ENCODE measurements at places on chromosomes 2 and 18. TPM values are rescaled to one million over a fixed set of nuclear protein-coding genes. Genes with fewer than 3 reads are reported as not detected.

The MXD1 gene
- polyA plus RNA-seq: 40.6 TPM

DNA sequence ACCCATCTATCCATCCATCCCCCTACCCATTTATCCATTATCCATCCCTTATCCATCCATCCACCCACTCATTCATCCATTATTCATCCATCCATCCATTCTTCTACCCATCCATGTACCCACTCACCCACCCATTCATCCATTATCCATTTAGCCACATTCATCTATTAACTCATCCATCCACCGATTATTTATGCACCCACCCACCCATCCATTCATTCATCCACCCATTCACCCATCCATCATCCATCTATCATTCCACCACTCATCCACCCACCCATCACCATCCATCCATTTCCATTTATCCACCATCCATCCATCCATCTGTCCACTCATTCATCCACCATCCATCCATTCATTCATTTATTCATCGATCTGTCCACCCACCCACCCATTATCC, 137.4 kb upstream of the CTDP1 start:
- H3K4me1 ChIP-seq: no peaks in the 10 kb centered on the region
- no peak overlapping the region for H3K27ac ChIP-seq
- no peak for DNase-seq
- no peak overlapping the region for H3K4me3 ChIP-seq
- H3K27me3 ChIP-seq: no peaks in the 10 kb centered on the region

- no peaks in the 10 kb centered on the region for H3K36me3 ChIP-seq
- DNase-seq: no peak
- peaks cover 11% of the 10 kb centered on the region for H3K27me3 ChIP-seq
Measured at GRCh38 chr2:217218269-217219163, 358.7 kb upstream of the TNP1 start.

The RAPH1 gene
- polyA plus RNA-seq: 0.13 TPM

DNA sequence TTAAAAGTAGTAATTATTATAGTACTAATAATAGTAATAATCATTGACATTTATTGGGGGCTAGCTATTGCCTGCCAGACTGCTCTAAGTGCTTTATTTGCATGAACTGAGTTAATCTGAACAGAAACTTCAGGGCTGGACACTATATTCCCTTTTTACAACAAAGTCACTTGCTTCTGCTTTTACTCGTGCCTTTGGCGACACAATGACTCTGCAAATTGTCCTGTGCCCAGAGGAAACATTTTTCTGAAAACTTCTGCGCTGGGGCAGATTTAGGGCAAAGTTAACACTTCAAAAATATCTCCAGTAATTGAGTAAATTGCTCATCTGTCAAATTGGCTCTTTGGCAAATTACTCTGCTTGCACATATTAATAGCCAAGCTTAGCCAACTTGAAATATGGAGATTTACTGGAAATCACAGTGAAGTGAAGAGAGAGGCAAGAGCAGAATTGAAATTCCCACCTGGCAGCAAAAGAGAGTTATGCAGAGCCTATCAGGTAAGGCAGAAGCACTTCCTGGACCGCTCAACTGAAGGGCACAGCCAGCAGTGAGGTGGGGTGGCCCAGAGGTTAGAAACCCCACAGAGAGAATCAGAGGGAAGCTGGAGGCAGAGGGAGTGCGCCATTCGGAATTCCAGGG, 36.3 kb downstream of the BMP10 start:
- H3K27me3 ChIP-seq: no peaks in the 10 kb centered on the region
- DNase-seq: no peak
- H3K4me3 ChIP-seq: no peak overlapping the region
- H3K4me1 ChIP-seq: peaks cover 60% of the 10 kb centered on the region
- no peaks in the 10 kb centered on the region for H3K36me3 ChIP-seq

The COL3A1 gene
- polyA plus RNA-seq: not detected

GRCh38 chr2:108129636-108130035, 110.1 kb upstream of the SULT1C3 start:
- H3K4me1 ChIP-seq: no peaks in the 10 kb centered on the region
- H3K36me3 ChIP-seq: no peaks in the 10 kb centered on the region
- no peak overlapping the region for H3K4me3 ChIP-seq

- H3K4me1 ChIP-seq: peaks cover 3% of the 10 kb centered on the region
- no peak for DNase-seq
- no peak overlapping the region for H3K27ac ChIP-seq
- no peaks in the 10 kb centered on the region for H3K36me3 ChIP-seq
- no peak overlapping the region for H3K4me3 ChIP-seq
Measured at GRCh38 chr2:168231609-168232241, 15.7 kb downstream of the STK39 start.

The MEP1B gene
- 0.13 TPM for polyA plus RNA-seq

GRCh38 chr2:47054868-47055267, 100.2 kb downstream of the STPG4 start:
- H3K27ac ChIP-seq: peak overlapping the region; percentile 86
- H3K36me3 ChIP-seq: peaks cover 72% of the 10 kb centered on the region

DNA sequence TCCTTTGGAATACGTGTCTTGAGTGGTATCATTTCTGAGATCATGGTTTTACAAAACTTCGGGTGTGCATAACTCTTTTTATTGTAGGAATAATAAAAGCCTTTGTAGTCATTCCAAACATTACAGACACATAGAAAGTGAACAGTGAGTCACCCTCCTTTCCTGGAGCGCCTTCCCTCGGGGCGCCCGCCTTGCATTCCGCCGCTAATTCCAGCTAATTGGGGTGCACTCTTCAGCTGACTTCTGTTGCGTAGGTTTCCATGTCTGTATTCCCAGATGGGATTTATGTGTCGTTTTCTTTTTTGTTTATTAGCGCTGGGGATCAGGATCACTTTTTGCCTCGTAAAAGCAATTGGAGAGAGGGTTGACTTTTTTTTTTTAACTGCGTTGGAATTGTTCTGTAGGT, 18.7 kb downstream of the SH3BP4 start:
- H3K4me1 ChIP-seq: peaks cover 5% of the 10 kb centered on the region
- H3K27ac ChIP-seq: no peak overlapping the region
- H3K4me3 ChIP-seq: no peak overlapping the region
- no peaks in the 10 kb centered on the region for H3K36me3 ChIP-seq
- H3K27me3 ChIP-seq: peaks cover 2% of the 10 kb centered on the region

DNA sequence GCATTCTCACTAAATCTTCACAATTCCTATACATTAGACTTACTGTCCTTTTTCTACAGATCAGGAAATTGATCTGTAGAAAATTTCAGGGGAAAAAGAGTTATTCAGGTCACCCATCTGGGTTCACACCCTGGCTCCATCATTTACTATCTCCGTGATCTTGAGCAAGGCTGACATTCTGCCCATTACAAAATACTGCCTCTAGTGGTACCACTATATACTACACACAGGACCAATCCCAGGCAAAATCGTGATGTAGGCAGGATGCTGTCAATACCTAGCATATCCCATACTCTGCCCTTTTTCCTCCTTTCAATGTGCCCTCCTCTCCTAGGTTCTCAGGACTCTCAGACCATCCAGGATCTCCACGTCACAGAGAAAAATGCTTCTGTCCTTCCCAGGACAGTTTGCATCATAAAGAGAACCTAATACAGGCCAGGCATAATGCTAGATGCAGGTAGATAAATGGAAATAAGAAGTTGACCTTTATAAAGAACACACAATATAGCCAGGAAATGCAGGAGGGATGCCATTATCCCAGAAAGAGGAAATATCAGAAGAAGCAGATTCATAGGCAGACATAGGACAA, 101.9 kb downstream of the CDH20 start:
- no peak overlapping the region for H3K4me3 ChIP-seq
- peak; percentile 14 for DNase-seq
- no peaks in the 10 kb centered on the region for H3K27me3 ChIP-seq
- no peaks in the 10 kb centered on the region for H3K4me1 ChIP-seq
- no peaks in the 10 kb centered on the region for H3K36me3 ChIP-seq

GRCh38 chr2:212842544-212843185, 304.1 kb upstream of the ERBB4 start:
- no peak overlapping the region for H3K27ac ChIP-seq
- no peaks in the 10 kb centered on the region for H3K27me3 ChIP-seq
- no peak overlapping the region for H3K4me3 ChIP-seq

The ZNF396 gene
- polyA plus RNA-seq: 0.50 TPM

DNA sequence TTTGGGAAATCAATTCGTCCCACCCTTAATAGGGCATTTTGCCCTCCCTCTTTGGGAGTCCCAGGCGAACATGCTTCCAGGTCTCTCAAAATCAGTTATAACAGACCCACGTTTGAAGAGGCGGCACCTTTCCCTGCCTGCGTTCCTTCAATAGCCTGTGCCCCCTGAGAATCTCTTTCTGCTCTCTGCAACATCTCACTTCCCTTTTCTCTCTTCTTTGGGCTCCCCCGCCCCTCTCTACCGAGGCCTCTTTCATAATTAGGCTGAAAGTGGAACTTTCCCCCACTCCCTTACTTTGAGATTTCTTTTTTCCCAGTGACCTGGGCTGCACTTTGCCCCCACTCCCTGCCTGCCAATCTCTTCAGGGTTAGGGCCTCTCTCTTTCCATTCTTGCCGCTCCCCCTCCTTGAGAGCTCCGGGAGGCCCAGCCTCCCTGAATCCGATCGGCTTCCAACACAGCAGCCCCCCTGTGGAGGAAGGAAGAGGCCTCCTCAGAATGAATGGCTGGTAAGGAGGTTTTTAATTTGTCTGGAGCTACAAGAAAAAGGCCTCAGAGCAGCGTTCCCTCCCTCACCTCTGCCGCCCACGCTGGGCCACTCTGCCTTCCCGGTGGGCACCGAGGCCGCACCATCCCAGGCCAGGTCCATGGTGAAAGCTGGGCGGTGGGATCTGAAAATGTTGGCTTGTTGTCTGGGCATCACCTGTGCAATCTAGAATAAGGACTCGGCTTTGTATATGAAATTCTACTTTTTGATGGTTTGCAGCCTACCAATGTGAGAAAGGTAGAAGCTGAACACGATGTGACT, 162.6 kb upstream of the SIX3 start:
- H3K27ac ChIP-seq: peak overlapping the region; percentile 24
- peaks cover 26% of the 10 kb centered on the region for H3K4me1 ChIP-seq
- H3K4me3 ChIP-seq: peak overlapping the region; percentile 67
- H3K36me3 ChIP-seq: no peaks in the 10 kb centered on the region

The SLC8A1 gene
- 0.07 TPM for polyA plus RNA-seq

The MDH1B gene
- polyA plus RNA-seq: 0.17 TPM

The TRABD2A gene
- 17.7 TPM for polyA plus RNA-seq

The CMPK2 gene
- polyA plus RNA-seq: 2.8 TPM

DNA sequence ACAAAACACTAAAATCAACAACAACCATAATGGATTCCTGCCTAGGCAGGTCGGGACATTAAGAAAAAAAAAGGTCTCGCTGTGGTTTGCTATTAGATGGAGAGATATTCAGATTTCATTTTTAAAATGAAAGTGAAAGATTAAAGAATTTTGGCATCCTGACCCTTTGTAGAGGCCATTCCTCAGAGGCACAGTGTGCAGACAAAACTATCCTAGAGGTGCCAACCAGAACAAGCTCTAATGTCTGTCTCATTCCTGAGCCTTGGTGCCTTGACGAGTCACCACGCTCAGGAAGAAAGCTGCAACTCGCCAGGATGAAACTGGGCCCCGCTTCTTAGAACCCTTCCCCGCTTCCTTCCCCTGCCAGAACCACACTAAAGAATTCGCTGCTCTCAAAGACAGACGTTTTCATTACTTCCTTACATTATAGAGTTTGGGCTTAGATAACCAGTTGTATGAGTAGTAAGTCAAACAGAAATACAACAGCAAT, 156.0 kb downstream of the TGIF1 start:
- no peaks in the 10 kb centered on the region for H3K36me3 ChIP-seq
- no peaks in the 10 kb centered on the region for H3K27me3 ChIP-seq
- peak overlapping the region; percentile 21 for H3K27ac ChIP-seq
- peak overlapping the region; percentile 70 for H3K4me3 ChIP-seq

- H3K27ac ChIP-seq: no peak overlapping the region
- no peak for DNase-seq
- no peak overlapping the region for H3K4me3 ChIP-seq
- H3K4me1 ChIP-seq: peaks cover 10% of the 10 kb centered on the region
Measured at GRCh38 chr2:189685540-189686229, 11.2 kb downstream of the ANKAR start.

The PTH2R gene
- polyA plus RNA-seq: 0.09 TPM

The DAW1 gene
- polyA plus RNA-seq: not detected

The CTDP1 gene
- polyA plus RNA-seq: 12.7 TPM
